ENCODE measurements at places on chromosomes 2 and 18.

DNA sequence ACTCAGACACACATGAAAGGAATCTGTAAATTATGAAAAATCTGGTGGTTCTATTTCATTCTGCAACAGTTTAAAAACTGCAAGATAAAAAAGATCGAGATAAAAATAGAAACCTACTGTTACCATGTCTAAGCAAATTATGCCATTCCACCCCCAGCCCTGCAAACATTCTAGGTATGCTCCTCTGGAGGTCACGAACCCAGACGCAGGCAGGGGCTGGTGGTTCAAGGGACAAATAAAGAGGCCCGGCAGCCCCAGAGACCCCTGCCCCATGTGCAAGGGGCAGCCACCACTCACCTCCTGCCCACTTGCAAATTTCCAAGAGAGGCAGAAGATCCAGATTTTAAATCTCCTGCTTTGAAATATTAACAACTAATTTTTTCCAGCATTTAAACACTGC, 210.5 kb downstream of the ANAPC1 start:
- no peak for DNase-seq
- H3K36me3 ChIP-seq = no peaks in the 10 kb centered on the region
- H3K4me1 ChIP-seq = no peaks in the 10 kb centered on the region
- H3K4me3 ChIP-seq = no peak overlapping the region
- no peaks in the 10 kb centered on the region for H3K27me3 ChIP-seq

DNA sequence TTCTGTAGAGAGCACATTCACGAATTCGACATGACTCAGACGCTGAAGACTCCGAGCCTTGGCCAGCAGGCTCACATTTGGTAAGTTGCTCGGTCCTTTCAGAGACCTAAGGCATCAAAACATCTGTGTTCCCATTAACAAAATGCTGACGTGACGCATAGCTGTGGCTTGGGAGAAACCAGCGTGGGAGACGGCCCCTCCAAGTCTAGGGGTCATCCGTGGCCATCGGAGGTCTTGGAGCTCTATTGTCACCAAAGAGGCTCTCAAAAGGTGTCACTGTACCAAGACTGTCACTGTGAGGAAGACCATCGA, 14.9 kb downstream of the FBLN7 start:
- H3K4me1 ChIP-seq = no peaks in the 10 kb centered on the region
- H3K4me3 ChIP-seq = no peak overlapping the region
- peak; percentile 46 for DNase-seq
- H3K27ac ChIP-seq = no peak overlapping the region
- H3K27me3 ChIP-seq = no peaks in the 10 kb centered on the region

- H3K4me1 ChIP-seq = peaks cover 5% of the 10 kb centered on the region
- DNase-seq = no peak
- no peaks in the 10 kb centered on the region for H3K27me3 ChIP-seq
- H3K27ac ChIP-seq = no peak overlapping the region
These were observed 43.0 kb downstream of the WDSUB1 start for GRCh38 chr2:159243529-159243928.

- no peak for DNase-seq
- no peak overlapping the region for H3K4me3 ChIP-seq
- peaks cover 16% of the 10 kb centered on the region for H3K4me1 ChIP-seq
- H3K27ac ChIP-seq = no peak overlapping the region
- peaks cover 5% of the 10 kb centered on the region for H3K36me3 ChIP-seq
These were observed 19.0 kb downstream of the DYNC1I2 start for GRCh38 chr2:171706152-171706803.

DNA sequence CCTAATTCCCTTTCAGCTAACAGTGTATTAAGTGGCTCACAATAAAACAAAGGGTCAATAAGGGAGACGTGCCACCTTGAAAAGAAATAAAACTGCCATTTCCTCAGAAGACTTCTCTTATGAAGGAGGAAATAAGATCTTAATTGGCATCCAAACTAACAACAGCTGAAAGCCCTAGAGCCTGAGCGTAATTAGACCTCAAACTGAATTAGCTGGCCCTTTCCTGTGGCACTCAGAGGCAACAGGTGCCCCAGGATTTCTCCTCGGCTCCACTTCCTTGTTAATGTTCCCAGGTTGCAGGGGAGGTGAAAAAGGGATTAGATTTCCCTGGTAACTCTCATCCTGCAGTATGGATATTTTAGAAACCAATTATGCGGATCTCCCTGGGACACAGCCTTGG, 804.3 kb downstream of the DCDC2C start:
- no peak overlapping the region for H3K27ac ChIP-seq
- no peaks in the 10 kb centered on the region for H3K4me1 ChIP-seq
- DNase-seq = no peak
- H3K4me3 ChIP-seq = no peak overlapping the region

DNA sequence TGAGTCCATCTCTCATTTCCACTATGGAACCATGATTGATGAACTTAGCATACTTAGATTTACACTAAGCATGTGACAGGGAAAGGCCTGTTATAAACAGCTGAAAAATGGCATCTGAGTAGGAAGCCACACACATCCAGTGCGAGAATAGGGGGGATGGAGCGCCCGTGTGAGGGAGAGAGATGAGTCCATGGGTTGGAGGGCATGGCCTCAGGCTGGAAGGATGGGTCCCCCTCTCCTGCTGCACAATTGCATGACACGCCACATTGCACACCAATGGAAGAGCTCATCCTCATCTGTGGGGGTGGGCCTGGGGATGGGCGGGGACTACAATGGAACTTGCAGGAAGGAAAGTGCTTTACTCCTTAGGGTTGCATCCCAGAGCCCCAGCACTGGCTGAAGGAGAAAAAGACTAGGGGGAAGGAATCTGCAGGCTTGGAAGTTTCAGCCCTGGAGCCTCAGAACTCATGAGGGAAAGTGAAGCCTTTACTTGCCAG, 46.4 kb upstream of the CXCR4 start:
- DNase-seq = no peak
- no peaks in the 10 kb centered on the region for H3K4me1 ChIP-seq
- H3K27me3 ChIP-seq = no peaks in the 10 kb centered on the region
- H3K36me3 ChIP-seq = no peaks in the 10 kb centered on the region
- H3K27ac ChIP-seq = no peak overlapping the region

GRCh38 chr2:134406736-134407135, 152.9 kb downstream of the MGAT5 start:
- peaks cover 29% of the 10 kb centered on the region for H3K4me1 ChIP-seq
- no peaks in the 10 kb centered on the region for H3K36me3 ChIP-seq
- no peak overlapping the region for H3K4me3 ChIP-seq
- H3K27me3 ChIP-seq = no peaks in the 10 kb centered on the region
- DNase-seq = no peak

DNA sequence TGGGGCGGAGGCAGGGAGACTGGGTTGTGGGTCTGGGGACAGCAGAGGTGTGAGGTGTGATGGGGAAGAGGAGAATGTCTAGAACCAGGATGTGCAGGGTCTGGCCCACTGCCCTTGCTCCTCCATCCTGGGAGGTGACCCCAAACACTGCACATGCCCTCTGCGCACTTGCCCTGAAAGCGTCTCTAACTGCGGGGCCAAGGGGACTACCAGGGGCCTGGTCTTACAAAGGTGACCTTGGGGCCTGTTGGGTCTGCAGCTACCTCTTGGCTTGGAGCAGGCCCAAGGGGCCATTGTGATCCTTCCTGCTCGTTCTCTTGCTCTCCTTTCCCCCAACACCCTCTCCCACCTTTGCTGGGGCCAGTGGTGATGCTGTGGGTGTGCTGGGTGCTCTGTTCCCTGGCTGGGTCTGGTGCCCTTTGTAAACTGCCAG, 48.0 kb upstream of the FAHD2A start:
- H3K27me3 ChIP-seq = no peaks in the 10 kb centered on the region
- H3K36me3 ChIP-seq = no peaks in the 10 kb centered on the region
- H3K27ac ChIP-seq = no peak overlapping the region

- no peaks in the 10 kb centered on the region for H3K27me3 ChIP-seq
- peaks cover 65% of the 10 kb centered on the region for H3K36me3 ChIP-seq
- DNase-seq = no peak
- no peak overlapping the region for H3K4me3 ChIP-seq
These were observed 28.5 kb downstream of the ITGB1BP1 start for GRCh38 chr2:9394816-9395215.

DNA sequence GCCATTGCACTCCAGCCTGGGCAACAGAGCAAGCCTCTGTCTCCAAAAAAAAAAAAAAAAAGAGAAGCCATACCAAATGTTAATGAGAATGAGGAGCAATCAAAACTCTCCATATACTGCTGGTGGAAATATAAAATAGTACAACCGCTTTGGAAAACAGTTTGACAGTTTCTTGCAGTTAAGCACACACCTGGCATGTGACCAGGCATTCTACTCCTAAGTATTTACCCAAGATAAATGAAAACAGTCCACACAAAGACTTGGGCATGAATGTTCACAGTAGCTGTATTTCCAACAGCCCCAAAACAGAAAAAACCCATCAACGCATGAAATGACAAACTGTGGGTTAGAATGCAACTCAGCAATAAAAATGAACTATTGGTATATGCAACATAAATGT, 76.0 kb upstream of the ST8SIA5 start:
- no peak overlapping the region for H3K4me3 ChIP-seq
- no peaks in the 10 kb centered on the region for H3K4me1 ChIP-seq
- H3K36me3 ChIP-seq = peaks cover 20% of the 10 kb centered on the region
- H3K27me3 ChIP-seq = no peaks in the 10 kb centered on the region

DNA sequence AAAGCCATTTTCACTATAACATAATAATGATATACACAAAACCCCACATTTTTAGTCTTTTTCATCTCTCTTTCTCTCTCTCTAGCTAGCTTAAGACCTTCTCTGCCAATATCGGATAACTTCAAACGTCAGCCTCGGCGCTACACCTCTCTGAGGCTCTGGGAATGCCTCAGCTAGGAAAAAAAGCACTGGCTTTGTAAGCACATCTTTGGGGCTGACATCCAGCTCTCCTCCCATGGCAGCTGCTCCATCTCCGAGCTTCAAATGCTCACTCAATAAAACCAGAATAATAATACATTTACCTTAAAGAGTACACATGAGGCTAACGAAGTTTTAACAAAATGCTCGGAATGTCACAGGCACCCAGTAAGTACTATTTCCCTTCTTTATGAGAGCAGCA, 10.8 kb downstream of the RNU4ATAC start:
- no peaks in the 10 kb centered on the region for H3K36me3 ChIP-seq
- H3K27me3 ChIP-seq = no peaks in the 10 kb centered on the region
- no peak overlapping the region for H3K27ac ChIP-seq
- DNase-seq = no peak

- H3K27ac ChIP-seq = peak overlapping the region; percentile 72
- H3K4me3 ChIP-seq = no peak overlapping the region
- H3K27me3 ChIP-seq = no peaks in the 10 kb centered on the region
- DNase-seq = no peak
- no peaks in the 10 kb centered on the region for H3K36me3 ChIP-seq
These were observed 95.4 kb upstream of the OTOS start for GRCh38 chr2:240235811-240236210.

- H3K4me1 ChIP-seq = no peaks in the 10 kb centered on the region
- no peak overlapping the region for H3K27ac ChIP-seq
- H3K36me3 ChIP-seq = no peaks in the 10 kb centered on the region
These were observed 7.5 kb upstream of the RNF144A start for GRCh38 chr2:6909431-6910385.

- H3K36me3 ChIP-seq = no peaks in the 10 kb centered on the region
- no peak overlapping the region for H3K27ac ChIP-seq
- H3K27me3 ChIP-seq = peaks cover 48% of the 10 kb centered on the region
- H3K4me3 ChIP-seq = no peak overlapping the region
These were observed 21.2 kb upstream of the ZDBF2 start for GRCh38 chr2:206253125-206253776.

DNA sequence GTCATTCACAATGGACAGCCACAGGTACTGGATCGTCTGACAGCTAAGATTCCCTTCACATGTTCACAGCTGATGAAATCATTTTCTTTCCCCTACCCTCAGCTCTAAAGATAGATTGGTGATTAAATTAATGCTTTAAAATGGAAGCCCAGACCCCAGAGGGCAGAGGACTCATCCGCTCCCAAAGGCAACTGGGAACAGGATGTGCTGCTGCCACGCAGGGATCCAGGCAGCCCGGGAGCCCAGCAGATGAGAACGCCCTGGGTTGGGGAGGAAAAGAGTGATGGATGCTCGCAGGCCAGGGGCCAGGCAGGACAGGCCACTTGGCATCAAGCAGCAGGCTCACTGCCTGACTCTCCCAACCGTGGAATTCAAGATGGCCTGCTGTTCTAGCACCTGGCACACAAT, 41.3 kb downstream of the HDHD2 start:
- no peak for DNase-seq
- peaks cover 55% of the 10 kb centered on the region for H3K36me3 ChIP-seq
- H3K4me1 ChIP-seq = no peaks in the 10 kb centered on the region
- no peak overlapping the region for H3K27ac ChIP-seq
- H3K4me3 ChIP-seq = no peak overlapping the region

GRCh38 chr18:9103376-9103873, 926 bp downstream of the NDUFV2 start:
- H3K27ac ChIP-seq = peak overlapping the region; percentile 97
- H3K4me1 ChIP-seq = peaks cover 34% of the 10 kb centered on the region
- H3K27me3 ChIP-seq = no peaks in the 10 kb centered on the region
- H3K4me3 ChIP-seq = peak overlapping the region; percentile 77
- H3K36me3 ChIP-seq = no peaks in the 10 kb centered on the region

GRCh38 chr2:176931588-176932563, 280.7 kb upstream of the HNRNPA3 start:
- no peak overlapping the region for H3K4me3 ChIP-seq
- no peaks in the 10 kb centered on the region for H3K4me1 ChIP-seq
- no peaks in the 10 kb centered on the region for H3K27me3 ChIP-seq
- H3K36me3 ChIP-seq = no peaks in the 10 kb centered on the region
- no peak overlapping the region for H3K27ac ChIP-seq

GRCh38 chr2:231182513-231182899, 15.9 kb upstream of the ARMC9 start:
- H3K4me1 ChIP-seq = peaks cover 69% of the 10 kb centered on the region
- H3K36me3 ChIP-seq = no peaks in the 10 kb centered on the region
- DNase-seq = no peak
- peak overlapping the region; percentile 76 for H3K27ac ChIP-seq

Data from tibial artery (tissue), 4 donors.